CD14-positive monocyte (primary cell): ENCODE measurements at places on chromosomes 2 and 18. TPM values are rescaled to one million over a fixed set of nuclear protein-coding genes. Genes with fewer than 3 reads are reported as not detected.
A peak's percentile ranks its signal among the peaks of the same experiment; 100 is the strongest.

DNA sequence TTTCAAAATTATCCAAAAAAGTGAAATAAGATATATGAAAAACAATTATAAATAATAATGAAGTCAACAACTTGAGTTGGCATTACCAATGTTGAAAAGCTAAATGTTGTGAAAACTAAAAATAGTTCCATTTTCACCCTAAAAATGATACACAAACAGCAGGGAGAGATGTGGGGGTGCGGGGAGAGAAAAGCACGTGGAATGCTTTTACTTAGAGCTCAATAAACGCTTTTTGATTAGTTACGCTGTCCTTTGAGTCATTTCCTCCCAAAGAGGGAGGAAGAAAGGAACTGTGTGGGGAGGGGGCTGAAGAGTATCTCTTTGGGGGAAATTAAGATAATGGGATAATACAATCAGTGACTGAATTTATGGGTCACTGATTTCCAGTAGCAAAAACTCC lies 29.2 kb downstream of the ZNF521 start:
- H3K4me3 ChIP-seq = no peak overlapping the region
- H3K4me1 ChIP-seq = peaks cover 5% of the 10 kb centered on the region
- no peaks in the 10 kb centered on the region for H3K27me3 ChIP-seq
- no peak for DNase-seq
- no peaks in the 10 kb centered on the region for H3K36me3 ChIP-seq
- no peak overlapping the region for H3K27ac ChIP-seq

DNA sequence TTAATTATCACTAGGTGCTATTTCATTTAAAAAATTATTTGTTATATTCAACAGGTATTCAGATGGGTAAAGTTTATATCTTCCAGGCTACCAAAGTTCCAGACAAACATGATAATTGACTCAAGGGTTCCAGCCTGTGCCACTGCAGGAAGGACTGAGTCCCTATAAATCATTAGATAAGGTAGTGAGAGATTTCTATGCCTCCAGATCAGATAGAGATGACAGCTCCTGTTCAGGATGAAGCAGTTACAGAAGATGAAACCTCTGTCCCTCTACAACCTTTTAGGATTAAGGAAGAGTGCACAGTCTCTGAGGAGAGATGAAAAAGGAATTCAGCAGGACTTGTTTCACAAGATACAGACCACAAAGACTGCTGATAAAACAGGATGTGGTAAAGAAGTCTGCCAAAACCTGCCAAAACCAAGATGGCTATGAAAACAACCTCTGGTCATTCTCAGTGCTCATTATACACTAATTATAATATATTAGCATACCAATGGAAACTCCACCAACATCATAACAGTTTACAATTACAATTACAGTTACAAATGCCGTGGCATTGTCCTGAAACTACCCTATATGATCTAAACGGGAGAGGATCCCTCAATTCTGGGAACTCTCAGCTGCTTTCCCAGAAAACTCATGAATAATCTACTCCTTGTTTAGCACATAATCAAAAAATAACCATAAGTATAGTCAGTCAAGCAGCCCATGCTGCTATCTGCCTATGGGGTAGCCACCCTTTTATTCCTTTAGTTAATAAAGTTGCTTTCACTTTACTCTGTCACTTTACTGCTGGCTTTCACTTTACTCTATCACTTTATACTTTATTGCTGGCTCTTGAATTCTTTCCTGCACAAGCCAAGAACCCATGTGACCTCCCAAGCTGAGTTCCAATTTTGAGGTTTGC lies 288.5 kb downstream of the PDE11A start:
- H3K27me3 ChIP-seq = no peaks in the 10 kb centered on the region
- DNase-seq = no peak
- no peak overlapping the region for H3K4me3 ChIP-seq
- no peaks in the 10 kb centered on the region for H3K4me1 ChIP-seq
- no peak overlapping the region for H3K27ac ChIP-seq

DNA sequence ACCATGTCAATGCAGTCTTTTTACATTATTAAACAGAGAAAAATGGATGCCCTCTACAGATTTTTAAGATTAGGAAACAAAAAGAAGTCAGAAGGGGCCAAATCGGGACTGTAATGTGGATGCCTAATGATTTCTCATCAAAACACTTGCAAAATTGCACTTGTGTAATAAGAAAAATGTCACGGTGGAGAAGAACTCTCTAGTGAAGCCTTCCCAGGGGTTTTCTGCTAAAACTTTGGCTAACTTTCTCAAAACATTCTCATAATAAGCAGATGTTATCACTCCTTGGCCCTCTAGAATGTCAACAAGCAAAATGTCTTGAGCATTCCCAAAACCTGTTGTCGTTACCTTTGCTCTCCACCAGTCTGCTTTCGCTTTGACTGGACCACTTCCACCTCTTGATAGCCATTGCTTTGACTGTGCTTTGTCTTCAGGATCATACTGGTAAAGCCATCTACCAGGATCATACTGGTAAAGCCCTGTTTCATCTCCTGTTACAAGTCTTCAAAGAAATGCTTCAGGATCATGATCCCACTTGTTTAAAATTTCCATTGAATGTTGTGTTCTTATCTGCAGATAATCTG lies 226.8 kb downstream of the TNS1 start:
- no peaks in the 10 kb centered on the region for H3K4me1 ChIP-seq

GRCh38 chr2:121329786-121330185 lies 44.8 kb upstream of the TFCP2L1 start:
- H3K4me1 ChIP-seq = no peaks in the 10 kb centered on the region
- H3K36me3 ChIP-seq = no peaks in the 10 kb centered on the region
- H3K27ac ChIP-seq = no peak overlapping the region
- no peak for DNase-seq
- H3K4me3 ChIP-seq = no peak overlapping the region

GRCh38 chr2:64442801-64443429 lies 11.0 kb upstream of the LGALSL start:
- DNase-seq = no peak
- no peak overlapping the region for H3K4me3 ChIP-seq
- no peak overlapping the region for H3K27ac ChIP-seq
- H3K27me3 ChIP-seq = no peaks in the 10 kb centered on the region

- H3K36me3 ChIP-seq = no peaks in the 10 kb centered on the region
- H3K4me3 ChIP-seq = peak overlapping the region; percentile 82
- H3K27ac ChIP-seq = peak overlapping the region; percentile 90
- no peaks in the 10 kb centered on the region for H3K27me3 ChIP-seq
These were observed 9.3 kb upstream of the NARS1 start for GRCh38 chr18:57630754-57631595.

GRCh38 chr18:45566025-45566740 lies 49.1 kb upstream of the SLC14A2 start:
- H3K4me1 ChIP-seq = no peaks in the 10 kb centered on the region
- H3K27me3 ChIP-seq = no peaks in the 10 kb centered on the region
- DNase-seq = no peak

DNA sequence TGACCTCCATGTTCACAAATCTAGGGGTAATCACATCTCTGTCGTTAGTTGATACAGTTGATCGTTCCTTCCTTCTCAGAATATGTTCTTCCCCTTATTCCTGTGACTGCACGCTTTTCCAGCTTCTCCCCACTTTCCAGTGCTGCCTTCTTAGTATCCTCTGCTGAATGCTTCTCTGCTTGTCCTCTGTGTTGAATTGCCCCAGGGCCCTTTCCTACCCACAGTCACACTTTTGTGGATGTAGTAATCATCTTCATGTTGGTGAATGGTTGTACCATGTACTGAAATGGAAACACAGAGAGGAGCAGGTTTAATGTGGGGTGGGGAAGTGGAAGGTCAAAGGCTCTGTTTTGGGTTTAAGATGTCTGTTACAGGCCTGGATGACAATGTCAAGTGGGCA lies 47.2 kb downstream of the EML6 start:
- no peaks in the 10 kb centered on the region for H3K27me3 ChIP-seq
- no peak overlapping the region for H3K27ac ChIP-seq
- DNase-seq = no peak
- no peak overlapping the region for H3K4me3 ChIP-seq
- no peaks in the 10 kb centered on the region for H3K36me3 ChIP-seq

DNA sequence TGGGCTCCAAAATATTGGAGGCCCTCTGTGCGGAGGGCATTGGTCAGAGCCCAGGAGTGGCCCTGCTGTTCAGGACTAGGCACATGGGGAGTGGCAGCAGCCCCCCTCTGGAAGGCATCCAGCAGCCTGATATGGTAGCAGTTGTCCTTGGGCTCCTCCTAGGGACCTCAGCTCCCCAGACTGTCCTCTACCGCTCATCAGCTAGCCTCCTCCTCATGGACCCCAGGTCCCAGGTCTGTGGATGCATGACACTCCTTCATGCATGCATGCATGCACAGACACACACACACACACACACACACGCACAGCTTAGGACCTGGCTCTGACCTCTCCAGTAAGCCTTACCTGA lies 15.4 kb upstream of the ATP6V1B1 start:
- H3K4me1 ChIP-seq = no peaks in the 10 kb centered on the region
- no peak overlapping the region for H3K27ac ChIP-seq
- DNase-seq = no peak
- no peaks in the 10 kb centered on the region for H3K36me3 ChIP-seq
- no peak overlapping the region for H3K4me3 ChIP-seq

DNA sequence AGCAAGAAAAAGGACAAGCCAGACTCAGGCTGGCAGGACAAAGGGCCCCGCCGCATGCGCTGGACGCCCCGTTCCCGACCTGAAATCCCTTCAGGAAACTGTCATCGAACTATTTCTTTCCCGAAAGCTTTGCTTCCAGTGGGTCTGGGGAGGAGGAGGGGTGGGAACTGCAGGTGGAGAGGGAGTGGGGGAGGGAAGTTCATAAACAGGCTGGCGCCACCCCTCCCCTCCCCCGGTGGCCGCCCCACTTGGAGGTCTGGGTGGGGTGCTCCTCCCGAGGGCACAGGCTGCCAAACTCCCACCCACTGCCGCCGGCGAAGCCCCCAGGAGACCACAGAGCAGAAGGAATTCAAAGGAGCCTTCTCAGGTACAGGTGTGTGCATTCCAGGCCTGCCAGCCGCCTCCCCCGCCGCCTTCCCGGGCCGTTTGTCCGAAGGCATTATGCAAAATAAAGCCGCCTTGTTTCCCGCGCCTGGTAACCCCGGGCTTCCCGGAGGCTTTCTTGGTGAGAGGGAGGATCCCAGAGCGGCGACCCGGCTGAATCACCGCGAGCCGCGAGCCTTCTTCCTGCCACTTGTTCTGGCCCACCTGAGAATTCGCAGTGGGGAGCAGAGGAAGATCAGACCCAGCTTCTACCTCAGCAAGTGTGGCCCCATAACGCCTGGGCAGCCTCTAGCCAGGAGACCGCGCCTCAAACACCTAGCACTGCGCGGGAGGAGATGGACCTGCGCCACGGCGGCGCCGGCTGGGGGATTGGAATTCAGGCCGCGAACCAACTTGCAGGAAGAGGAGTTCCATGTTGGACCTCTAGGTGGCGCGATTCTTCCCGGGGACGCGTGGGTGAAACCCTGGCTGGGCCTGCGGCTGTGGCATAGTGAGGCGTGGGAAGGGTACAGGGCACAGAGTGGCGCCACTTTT lies 101.9 kb downstream of the FOXI3 start:
- DNase-seq = peak; percentile 3
- no peaks in the 10 kb centered on the region for H3K36me3 ChIP-seq
- peaks cover 3% of the 10 kb centered on the region for H3K4me1 ChIP-seq
- H3K4me3 ChIP-seq = no peak overlapping the region
- H3K27me3 ChIP-seq = peaks cover 22% of the 10 kb centered on the region
- H3K27ac ChIP-seq = no peak overlapping the region

DNA sequence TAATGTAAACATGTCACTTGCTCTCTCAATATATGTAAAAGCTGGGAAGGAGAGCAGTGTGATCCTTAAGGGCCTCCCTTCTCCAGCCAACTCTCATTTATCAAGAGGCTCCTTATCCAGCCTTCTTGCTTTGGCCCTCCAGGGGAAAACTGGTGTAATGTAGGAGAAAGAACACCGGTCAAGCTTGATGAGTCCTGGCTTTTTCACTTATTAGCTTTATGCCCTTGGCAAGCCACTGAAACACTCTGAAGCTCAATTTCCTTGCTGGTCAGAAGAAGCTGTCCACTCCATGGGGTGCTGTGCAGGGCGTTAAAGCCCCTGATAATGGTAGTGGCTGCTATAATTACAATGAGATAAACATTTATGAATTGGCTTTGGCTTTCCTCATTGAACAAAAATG lies 251.2 kb upstream of the RBBP8 start:
- DNase-seq = no peak
- no peaks in the 10 kb centered on the region for H3K4me1 ChIP-seq
- H3K27ac ChIP-seq = no peak overlapping the region
- H3K27me3 ChIP-seq = no peaks in the 10 kb centered on the region

DNA sequence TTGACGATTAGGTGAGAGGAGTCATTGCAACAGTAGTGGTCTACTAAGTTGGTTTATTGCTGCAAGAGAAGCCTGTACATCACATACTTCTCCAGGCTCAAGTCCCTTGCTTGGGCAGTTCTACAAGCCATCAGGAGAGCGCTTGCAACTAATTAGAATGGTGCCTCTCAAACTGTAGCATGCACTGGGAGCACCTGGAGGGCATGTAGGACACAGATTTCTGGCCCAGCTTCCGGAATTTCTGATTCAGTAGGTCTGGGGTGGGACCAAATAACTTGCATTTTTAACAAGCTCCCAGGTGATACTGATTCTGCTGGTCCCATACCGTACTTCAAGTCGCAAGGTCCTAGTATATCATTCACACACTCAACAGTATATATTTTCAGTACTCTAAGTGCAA lies 34.5 kb upstream of the CCDC88A start:
- no peak for DNase-seq
- H3K27ac ChIP-seq = no peak overlapping the region
- H3K4me3 ChIP-seq = no peak overlapping the region
- no peaks in the 10 kb centered on the region for H3K27me3 ChIP-seq

GRCh38 chr2:218397820-218398436 lies 1.7 kb upstream of the CTDSP1 start:
- peak; percentile 62 for DNase-seq
- H3K27ac ChIP-seq = peak overlapping the region; percentile 91
- H3K27me3 ChIP-seq = no peaks in the 10 kb centered on the region
- peaks cover 84% of the 10 kb centered on the region for H3K4me1 ChIP-seq

GRCh38 chr2:65605743-65606058 lies 173.3 kb upstream of the SPRED2 start:
- no peak for DNase-seq
- H3K4me1 ChIP-seq = peaks cover 25% of the 10 kb centered on the region
- H3K4me3 ChIP-seq = no peak overlapping the region
- no peaks in the 10 kb centered on the region for H3K36me3 ChIP-seq

DNA sequence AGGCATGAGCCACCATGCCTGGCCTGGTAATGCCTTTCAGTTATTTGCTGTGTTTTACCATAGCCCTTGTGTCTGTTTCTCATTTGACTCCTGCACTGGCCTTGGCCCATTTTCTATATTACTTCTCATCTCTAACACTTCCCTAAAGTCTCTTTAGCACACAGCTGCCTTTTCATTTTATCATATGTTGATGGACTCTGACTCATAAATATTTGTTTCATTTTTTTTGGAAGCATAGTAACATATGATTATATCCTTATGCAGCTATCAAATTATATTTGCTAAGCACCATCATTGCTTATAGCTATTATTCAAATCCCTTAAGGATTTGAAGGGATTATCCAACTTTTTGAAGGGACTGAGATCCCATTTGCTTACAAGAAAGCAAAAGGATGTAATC lies 320.3 kb downstream of the GPD2 start:
- no peaks in the 10 kb centered on the region for H3K27me3 ChIP-seq
- H3K4me1 ChIP-seq = no peaks in the 10 kb centered on the region
- H3K27ac ChIP-seq = no peak overlapping the region
- no peak overlapping the region for H3K4me3 ChIP-seq

- H3K27me3 ChIP-seq = no peaks in the 10 kb centered on the region
- no peaks in the 10 kb centered on the region for H3K36me3 ChIP-seq
- H3K27ac ChIP-seq = peak overlapping the region; percentile 30
- H3K4me3 ChIP-seq = no peak overlapping the region
These were observed 254.9 kb upstream of the ZEB2 start for GRCh38 chr2:144774809-144775208.

Gene NDUFS1
- 37.9 TPM for polyA plus RNA-seq

Gene TMEM200C
- not detected in 2 replicates for polyA plus RNA-seq

Gene SERPINB4
- polyA plus RNA-seq = not detected

Gene HRH4
- 0.10 TPM for polyA plus RNA-seq

Gene TMEM17
- polyA plus RNA-seq = 0.10 TPM

Gene NCKAP5
- polyA plus RNA-seq = not detected

Gene ERFE
- polyA plus RNA-seq = not detected
